ENCODE measurements at places on chromosomes 12 and 14.

DNA sequence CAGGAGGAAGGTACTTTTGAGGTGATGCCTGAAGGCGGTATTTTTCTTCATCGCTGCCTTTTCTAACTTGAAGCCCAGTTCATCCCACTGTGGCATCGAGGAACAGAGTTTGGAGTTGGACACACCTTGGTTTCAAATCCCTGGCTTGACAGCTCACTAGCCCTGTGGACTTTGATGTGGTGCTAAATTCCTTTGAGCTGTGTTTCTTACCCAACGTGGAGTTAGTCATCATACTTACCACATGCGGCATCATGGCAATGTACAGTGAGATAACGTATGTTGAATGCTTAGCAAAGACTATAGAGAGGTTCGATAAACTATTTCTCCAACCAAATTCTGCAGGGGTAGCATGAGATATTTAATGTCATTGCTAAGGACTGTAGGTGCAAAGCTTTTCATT lies 3.4 kb downstream of the PLEKHG3 start:
- DNase-seq = no peak

- no peak for DNase-seq
Observed at GRCh38 chr12:95480230-95480629, 6.3 kb downstream of the METAP2 start.

GRCh38 chr12:11875414-11875935 lies 195.3 kb upstream of the BCL2L14 start:
- DNase-seq = no peak

- no peak for DNase-seq
Observed at GRCh38 chr14:38105106-38105702, 102.5 kb upstream of the SSTR1 start.

GRCh38 chr12:127389923-127390322 lies 877.0 kb upstream of the TMEM132C start:
- no peak for DNase-seq

- no peak for DNase-seq
Observed at GRCh38 chr12:103313894-103314293, 181.9 kb downstream of the C12orf42 start.

- DNase-seq = no peak
Observed at GRCh38 chr12:13008741-13009380, 8.8 kb upstream of the HEBP1 start.

DNA sequence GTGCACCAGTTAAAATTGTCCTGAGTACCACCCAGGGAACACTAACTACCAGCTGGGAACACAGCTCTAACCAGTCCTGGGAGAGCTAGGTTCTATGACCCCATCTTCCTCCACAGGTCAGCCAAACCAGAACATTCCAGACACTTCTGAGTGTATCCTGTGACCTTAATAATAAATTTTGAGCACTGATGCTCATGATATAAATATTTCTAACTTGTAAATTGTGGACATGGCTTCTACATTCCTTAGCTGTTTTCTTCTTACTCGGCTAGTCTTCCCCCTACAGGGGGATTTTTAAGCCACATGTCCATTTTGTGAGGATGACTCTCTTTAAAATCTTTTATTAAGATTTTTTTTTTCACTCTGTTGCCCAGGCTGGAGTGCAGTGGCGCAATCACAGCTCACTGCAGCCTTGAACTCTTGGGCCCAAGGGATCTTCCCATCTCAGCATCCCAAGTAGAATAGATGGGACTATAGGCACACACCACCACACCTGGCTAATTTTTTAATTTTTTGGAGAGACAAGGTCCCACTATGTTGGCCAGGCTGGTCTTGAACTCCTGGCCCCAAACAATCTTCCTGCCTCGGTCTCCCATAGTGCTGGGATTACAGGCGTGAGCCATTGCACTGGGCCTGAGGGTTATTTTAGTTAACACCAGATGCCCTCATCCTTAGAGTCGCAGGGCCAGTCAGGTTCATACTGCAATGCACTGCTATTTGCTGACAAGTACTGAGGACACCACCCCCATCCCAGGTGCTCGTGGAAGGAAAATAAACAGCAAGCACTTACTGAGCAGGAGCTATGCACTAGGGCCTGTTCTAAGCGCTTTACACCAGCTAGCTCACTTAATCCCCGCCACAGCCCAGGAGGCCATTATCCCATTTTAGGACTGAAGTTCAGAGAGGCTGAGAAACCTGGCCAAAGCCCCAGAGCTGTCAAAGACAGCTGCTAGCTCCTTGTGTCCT lies 142.6 kb upstream of the NCOR2 start:
- DNase-seq = no peak

GRCh38 chr12:131196220-131196619 lies 242.5 kb downstream of the ADGRD1 start:
- DNase-seq = no peak

GRCh38 chr12:111596985-111597830 lies 1.9 kb downstream of the ATXN2 start:
- DNase-seq = peak; percentile 70

GRCh38 chr12:5242440-5242839 lies 189.5 kb upstream of the NTF3 start:
- DNase-seq = no peak

- no peak for DNase-seq
Observed at GRCh38 chr14:48125654-48126053, 450.2 kb upstream of the MDGA2 start.

DNA sequence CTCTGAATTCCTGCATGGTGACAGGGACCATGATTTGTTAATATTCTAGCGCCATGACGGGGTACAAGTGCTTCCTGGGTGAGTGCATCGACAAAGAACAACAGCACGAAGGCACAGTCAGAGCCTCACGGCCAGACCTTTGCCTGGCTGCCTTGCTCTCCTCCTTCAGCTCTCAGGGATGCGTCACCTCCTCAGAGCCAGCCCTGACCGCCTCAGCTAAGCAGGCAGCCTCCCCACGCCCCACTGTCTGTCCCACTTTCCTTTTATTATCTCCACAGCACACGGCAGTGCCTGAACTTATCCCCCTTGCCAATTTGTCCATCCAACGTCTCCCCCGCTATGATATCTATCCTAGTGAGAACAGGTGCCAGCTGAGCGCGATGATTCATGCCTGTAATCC lies 16.5 kb upstream of the FZD10 start:
- DNase-seq = no peak

DNA sequence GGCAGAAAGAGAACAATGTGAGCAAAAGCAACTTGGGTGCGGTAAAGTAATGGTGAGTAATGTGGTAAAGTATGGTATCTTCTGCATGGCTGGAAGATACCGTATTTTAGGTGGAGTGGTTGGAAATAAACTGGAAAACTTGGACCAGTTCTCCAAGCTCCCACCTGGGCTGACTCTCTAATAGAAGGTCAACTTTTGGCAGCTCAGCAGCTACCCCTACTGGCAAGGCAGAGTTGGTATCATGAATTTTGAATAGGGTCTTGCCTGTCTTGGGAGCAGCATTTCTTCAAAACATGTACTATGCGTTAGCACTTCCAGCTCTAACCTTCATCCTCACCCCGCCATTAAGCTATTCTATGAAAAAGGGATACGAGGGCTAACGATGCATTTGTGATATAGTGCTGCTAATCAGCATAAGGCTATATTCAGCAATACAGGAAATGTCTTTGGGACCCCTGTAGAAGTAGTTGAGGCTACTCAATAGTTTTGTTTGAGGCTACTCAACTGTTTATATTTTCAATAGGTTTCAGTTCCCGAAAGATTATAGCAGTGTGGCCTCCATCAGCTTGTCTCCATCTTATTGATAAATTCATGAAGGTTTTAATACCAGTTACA lies 276.3 kb upstream of the FAR2 start:
- DNase-seq = no peak

DNA sequence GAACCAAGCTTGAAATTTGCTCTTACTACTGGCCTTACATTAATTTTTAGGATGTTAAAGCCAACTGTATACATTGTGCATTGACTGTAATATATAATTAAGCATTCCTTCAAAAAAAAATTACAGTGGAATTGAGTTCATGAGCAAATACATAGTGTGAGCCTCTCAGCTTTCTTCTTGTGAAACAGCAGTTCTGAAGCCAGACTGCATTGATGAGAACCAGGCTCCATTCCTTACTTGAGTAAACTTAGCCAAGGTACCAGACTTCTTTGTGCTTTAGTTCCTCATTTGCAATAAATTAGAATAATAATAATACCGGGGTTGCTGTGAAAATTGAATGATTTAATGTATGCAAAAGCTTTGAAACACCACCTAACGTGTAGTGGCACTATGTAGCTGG lies 169.5 kb downstream of the ANO4 start:
- no peak for DNase-seq

DNA sequence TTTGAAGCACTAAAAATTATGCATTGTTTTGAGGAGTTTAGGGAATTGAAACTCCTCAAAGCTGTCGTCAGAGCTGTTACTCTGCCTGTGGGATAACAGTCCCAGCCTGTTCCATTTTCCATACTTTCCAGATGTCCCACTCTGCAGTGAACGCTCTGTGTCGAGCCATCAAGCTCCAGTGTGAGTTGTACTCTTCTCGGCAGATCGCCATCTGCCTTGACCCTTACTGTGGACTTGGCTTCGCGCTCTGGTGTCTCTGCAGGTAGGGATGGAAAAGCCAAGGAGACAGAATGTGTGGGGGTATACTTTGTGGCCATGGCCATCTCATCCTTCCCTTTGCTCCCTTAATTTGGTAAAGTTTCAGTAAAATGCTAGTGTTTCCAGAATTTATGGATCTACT lies 35.5 kb upstream of the ATF1 start:
- DNase-seq = no peak

- no peak for DNase-seq
Observed at GRCh38 chr14:106051796-106052195, 525.4 kb downstream of the TMEM121 start.

DNA sequence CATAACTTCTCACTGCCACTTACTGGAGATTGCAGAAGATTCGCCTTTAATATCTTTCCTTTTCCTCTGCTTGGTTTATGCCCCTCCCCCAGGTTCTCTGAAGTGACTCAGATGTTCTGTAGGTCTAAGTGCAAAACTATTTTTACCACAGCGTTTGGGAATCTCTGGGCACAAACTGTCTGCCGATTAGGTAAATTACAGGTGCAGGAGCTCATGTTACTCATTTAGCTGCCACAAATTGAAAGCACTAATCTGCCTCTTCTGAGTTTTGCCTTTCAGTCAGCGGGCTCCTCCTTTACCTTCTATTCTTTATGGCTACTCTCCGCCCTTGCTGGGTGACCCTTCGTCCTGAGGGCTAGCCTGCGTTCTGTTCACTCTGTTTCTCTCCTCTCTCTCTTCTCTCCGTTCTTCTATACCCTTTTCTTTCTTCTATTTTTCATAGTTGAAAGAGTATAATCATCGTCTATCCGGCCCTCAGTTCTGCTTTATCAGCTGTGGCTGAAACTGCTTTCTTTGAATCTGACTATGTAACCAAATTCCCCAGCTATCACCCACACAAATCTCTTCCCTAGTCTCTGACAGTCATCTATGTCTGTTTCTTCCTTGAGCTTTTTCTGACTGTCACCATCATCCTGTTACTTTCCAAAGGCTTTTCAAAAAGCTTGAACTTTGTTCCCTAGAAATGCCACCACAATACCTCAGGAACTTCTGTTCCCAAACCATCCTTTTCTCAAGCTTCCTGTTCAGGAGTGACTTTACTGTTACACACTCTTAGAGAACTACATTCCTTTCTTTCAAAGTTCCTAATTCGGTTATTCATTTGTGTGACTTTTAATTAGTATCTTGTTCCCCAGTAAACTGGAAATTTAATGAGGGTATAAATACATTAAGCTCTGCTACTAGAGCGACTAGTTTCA lies 4.3 kb upstream of the MYF6 start:
- no peak for DNase-seq

DNA sequence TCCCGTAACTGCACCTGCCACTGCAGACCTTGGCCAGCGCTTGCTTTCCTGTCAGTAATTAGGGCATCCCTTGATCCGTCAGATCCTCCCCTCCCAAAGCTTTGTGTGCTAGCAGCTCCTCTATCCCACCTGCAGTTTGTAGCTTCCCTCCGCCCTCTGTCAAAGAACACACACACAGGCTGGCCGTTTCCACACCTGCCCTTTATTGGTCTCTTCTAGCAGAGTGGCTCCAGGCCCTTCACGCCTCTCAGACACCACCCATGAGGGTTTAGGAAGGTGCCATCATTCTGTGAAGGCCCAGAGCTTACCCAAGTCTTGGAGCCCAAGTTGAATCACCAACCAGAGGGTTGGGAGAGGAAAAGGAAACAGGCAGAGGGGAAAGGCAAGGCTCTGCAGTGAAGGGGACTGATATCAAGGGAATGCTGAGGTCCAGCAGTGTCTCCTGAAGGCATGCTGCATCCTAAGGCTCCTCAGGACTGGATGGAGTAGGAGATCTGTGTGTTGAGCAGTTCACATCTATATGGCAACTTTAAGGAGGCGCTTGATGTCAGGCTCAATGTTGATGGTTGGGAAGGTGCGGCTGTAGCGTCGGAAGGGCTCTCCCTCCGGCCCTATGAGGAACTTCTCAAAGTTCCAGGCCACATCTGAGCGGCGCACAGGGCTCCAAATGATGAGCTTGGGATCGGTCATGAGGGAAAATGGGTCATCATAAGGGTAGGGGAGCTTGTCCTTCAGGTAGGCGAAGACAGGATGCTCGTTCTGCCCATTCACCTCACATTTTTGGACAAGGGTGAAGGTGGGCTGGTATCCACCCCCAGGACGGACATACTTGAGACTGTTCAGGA lies 3.4 kb downstream of the GPX2 start:
- no peak for DNase-seq

DNA sequence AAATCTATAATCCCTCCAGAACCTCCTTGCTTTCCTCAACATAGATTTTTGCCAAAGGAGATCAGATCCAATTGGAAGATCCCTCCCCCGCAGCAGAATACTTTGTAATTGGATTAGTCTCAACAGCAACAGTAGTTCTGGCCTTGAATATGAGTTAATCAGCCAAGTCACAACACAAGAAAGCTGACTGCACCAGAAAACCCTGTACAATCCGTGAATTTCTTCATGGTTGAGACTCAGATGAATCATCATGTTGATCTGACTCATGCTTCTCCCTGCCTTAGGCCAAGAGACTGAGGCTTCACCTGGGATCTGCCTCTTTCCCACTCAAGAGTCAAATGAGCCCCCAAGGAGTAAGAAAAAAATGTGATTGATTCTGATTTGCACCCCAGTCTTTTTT lies 3.0 kb upstream of the METTL17 start:
- no peak for DNase-seq

GRCh38 chr14:102910442-102910841 lies 12.0 kb upstream of the AMN start:
- DNase-seq = no peak

GRCh38 chr12:14920475-14921126 lies 17.7 kb downstream of the ERP27 start:
- DNase-seq = no peak

GRCh38 chr12:63821781-63822251 lies 22.7 kb upstream of the SRGAP1 start:
- DNase-seq = no peak

- DNase-seq = no peak
Observed at GRCh38 chr12:104583301-104583700, 126.6 kb downstream of the CHST11 start.

GRCh38 chr12:1343422-1343821 lies 251.0 kb downstream of the FBXL14 start:
- DNase-seq = no peak

Data from ascending aorta (tissue), 2 donors.